ENCODE measurements at places on chromosomes 5 and 9. TPM values are rescaled to one million over a fixed set of nuclear protein-coding genes. Genes with fewer than 3 reads are reported as not detected.

PTCD2 gene
- total RNA-seq: 17.9 TPM

TMEM232 gene
- total RNA-seq: 1.7 TPM

CCDC187 gene
- total RNA-seq: not detected

- DNase-seq: no peak
Observed at GRCh38 chr5:153122403-153122802, 368.1 kb upstream of the GRIA1 start.

GRCh38 chr9:24007185-24007584, 181.1 kb upstream of the ELAVL2 start:
- no peak for DNase-seq

GRCh38 chr9:76395381-76395780, 1.2 kb upstream of the RFK start:
- no peak for DNase-seq

DNA sequence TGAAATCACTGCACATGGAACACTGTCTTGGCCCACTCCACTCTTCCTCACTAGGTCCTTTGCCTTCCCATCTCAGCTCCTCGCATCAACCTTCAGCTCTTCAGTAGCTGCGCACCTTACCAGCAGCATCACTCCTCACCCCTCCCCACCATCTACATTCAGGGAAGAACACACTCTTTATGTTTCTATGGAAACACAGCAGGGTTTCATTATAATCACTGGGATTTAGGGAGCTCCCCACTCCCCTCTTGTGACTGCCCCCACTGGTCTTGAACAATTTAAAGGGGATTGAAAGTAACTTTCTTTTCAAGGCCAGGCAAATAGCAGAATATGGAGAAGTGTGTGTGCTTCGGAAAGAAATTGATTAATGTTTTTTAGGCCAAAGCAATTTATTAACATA, 111.2 kb downstream of the INSYN2B start:
- DNase-seq: no peak

DNA sequence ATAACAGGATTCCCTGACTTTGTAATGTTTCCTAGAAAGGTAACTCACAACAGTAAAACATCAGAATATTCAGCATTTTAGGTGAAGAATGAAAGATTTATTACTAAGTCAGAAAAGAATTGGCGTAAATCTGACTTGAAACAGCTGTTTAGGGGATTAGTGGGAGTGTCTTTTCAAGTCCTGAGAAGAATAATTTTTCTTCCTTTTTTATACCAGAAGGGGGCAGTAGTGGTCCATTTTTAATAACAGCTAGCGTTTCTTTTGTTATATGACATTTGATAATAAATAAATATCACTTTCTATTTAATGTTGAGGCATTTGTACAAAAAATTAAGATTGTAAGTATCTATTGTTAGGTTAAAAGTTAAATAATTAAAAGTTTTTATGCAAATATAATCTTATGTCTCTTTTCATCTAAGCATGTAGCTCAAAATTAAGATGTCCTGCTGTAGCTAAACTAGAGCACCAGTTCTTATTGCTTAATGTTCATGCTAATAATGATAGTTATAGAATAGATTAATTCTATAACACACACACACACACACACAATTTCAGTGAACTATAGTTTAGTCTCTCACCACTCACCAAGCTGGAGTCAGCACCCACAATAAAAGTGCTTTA, 258.7 kb upstream of the ARRDC3 start:
- DNase-seq: peak; percentile 50

DNA sequence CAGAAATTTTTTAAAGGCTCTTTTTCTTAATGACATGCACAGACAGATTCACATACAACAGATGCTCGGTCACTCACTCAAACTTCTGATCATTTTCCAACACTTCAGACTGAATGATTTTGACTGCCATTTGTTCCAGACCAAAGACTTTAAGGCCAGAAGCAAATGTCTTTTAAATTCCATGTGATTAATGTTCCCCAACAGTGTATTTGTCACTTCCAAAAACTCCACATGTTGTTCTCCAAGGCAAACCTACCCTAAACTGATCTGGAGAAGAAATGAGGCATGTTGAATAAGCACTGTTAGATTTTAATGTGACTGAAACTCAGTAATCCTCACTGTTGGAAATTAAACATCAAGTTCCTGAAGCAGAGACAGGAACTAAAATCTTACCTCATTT, 366.7 kb downstream of the GABRG2 start:
- DNase-seq: no peak

DNA sequence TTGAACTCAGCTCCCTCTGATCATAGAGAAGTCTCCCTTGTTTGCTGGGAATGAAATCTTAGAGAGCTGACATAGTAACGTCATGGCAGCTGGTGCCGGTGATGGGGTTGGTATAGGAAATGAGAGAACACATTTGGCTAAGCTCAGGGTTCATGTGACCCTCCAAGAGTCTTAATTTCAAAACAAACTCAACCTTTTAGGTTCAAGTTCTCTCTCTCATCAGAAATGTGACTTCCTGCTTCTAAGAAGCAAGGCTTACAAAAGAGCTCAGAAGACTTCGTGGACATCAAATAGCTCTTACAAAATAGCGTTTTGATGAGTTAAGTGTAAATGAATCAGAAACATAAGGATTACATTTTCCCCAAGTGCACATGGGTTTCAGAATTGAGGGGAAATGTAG, 97.3 kb downstream of the PAPPA start:
- no peak for DNase-seq

DNA sequence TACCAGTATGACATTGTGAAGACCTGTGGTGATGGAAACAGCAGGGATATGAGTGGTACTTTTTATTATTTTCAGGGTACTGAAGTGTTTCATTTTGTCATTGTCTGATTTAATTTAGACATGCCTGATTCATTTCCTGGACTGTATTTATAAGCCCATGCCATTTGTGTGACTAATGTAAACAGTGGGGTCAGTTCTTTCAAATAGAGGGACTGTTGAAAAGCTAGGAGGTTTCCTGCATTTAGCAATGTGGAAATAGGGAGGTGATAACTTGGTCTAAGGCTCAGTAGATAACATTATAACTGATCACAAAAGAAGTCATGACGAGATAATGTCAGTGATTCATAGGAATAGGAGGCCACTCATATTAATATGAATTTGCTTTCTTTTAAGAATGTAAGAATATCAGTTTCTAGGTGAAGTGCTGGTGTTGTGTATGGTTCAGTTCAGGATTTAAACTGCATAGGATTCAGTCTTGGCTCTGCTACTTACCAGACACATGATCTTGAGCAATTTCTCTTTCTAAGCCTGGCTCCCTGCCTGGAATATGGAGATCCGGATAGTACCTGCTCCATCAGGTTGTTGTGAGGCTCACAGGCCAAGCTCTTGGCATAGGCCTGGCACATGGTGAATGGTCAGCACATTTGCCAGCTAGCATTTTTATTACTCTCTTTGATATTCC, 7.5 kb downstream of the RASGRF2 start:
- no peak for DNase-seq

GRCh38 chr5:170836226-170836625, 25.6 kb upstream of the RANBP17 start:
- no peak for DNase-seq

DNA sequence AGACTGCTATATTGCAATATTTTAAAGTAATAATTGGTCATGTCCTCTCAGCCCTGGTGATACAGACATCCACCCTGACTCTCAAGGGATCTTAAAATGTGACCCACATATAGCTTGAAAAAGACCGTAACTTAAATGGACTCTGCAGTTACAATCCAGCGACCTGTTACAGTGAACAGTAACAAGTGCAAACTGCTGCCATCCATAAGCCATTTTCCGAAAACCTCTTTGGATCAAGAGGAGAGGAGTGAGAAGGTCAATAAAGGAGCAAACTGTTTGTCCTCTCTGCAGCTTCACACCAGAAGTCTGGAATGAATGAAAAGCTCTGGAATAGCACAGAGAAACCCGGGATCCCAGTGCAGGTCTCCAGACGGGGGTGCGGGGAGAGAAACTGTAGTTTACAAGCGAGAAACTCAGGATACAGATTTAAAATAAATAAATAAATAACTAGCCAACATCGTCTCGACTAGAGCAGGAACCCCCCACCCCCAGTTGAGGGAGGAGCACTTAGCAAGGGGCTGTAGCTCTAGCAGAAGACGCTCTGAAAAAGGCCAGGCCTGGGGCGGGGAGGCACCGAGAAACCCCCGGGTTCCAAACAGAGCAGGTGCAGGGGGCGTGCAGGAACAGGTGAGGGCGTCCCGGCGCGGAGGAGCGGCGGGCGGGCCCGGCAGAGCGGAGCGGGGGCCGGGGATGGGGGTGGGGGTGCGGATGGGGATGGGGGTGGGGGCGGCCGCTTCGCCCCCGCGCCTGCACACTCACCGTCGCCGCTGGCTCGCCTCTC, 572 bp downstream of the ZDHHC21 start:
- peak; percentile 64 for DNase-seq

DNA sequence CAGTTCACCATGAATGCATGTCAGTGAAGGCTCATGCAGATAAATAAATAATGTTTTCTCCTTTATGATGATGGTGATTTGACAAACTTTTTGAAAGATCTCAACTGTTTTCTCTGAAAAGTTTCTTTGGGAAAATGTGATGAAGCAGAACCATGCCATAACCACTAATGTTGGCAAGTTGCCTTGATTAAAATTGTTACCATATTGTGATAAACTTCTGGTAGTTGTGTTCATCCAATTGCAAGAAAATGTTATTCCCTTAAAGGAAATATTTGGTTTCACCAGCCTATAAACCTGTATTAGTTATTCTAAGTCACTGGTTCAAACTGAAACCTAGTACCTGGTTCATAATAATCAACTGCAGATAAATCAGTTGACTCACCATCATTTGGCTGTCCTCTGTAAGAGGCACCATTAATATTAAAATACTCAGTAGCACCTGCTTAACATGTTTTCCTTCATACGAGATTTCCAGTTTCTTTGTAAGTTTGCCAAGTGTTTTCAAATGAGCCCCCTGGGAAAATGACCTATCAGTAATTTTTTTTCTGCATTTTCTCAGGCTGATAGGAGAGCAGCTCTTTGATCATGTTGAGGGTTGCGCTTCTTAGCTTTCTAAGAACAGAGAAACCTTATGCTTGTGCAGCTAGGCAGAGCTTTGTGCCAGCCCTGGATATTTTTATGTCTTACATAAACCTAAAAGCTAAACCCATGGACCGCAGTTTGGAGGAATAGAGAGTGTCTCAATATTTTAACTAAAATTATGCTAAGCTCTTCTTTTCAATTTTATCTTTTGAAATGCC, 88.0 kb downstream of the LURAP1L start:
- no peak for DNase-seq

DNA sequence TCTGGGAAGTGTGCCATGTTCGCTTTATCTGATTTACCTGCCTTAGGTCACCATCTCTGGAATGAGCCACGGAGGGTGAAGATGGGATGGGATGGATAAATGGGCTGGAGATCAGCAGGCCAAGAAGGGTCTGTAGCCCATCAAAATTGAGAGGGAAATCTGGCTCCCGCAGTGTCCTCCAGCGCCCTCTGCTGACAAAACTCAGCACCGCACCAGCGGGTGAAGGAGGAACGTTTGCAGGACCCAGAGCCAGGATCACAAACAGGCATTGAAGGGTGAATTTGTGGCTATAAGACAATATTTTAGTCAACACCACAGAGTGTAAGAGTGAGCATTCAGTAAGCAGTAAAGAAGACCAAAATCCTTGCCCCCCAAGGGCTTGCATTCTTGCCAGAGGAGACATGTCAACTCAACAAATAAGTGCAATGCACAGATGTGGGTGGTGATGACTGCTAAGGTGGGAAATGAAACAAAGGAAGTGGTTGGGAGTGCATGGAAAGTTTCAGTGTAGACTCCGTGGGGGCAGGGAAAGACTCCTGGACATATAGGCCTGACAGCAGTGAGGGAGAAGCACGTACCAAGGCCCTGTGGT, 124.4 kb downstream of the TENT4A start:
- DNase-seq: peak; percentile 43

DNA sequence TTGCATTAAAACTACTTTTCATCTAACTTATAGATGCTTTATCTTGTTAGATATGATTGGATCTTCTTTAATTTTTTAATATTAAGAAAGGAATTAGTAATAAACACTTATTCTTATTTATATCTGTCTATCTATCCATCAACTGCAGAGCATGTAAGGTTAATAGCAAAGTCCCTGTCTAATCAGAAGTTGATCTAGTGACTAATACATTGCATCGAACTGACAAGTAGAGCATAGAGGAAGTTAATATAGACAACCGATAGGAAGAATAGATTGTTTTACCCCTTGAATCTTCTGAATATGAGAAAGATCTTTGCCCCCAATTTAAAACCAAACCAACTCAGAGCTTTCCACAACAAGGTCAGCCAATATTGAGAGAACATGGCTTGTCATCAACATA, 862.0 kb upstream of the CDH6 start:
- no peak for DNase-seq

DNA sequence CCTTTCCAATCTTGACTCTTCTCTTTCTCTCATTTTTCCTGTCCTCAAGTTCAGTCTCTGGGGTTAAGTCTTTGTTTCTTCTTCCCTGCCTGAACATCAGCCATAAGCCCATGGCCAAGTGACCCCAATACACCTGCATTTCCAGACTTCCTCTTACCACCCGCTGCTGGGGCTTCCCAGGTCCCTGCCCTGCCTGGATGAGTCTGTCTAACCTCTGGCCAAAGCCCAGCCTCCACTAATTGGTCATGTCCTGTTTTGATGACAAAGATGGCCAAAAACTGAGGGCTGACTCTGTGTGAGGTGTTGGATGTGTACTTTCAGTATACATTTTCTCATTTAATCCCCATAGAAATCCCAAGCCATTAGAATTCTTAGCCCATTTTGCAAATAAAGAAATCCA, 47.3 kb downstream of the SH3TC2 start:
- no peak for DNase-seq

DNA sequence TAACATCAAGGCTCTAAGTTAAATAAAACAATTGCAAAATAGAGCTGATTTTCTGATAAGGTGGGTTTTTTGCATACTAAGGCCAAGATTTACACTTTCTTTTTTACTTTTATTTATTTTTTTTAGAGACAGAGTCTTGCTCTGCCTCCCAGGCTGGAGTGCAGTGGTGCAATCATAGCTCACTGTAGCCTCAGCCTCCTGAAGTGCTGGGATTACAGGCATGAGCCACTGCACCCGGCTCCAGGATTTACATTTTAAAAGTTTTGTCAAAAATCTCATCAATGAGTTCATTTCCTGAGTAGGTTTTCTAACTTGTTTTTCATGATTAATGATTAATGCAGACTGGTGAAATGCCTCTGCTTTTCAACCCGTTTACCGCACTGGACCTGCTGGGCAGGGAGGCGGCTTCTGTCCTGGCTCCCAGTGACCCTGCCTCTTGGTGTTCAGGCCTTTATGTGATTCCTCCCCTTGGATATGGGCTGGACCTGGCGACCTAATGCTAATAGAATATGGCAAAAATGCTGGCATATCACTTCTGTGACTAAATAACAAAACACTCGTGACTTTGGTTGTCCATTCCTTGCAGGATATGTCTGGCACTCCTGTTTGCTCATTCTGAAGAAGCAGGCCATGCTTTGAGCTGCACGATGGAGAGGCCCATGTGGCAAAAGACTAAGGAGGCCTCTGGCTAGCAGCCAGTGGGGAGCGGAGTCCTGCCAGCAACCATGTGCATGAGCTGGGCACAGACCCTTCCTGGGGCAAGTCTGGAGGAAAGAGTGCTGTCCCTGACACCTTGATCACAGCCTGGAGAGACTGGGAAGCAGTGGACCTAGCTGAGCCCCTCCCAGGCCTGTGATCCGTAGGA, 72.2 kb upstream of the PTCH1 start:
- no peak for DNase-seq

Measured in OCI-LY7 (cell line).